ENCODE measurements at places on chromosomes 1 and 21.
A peak's percentile ranks its signal among the peaks of the same experiment; 100 is the strongest.

DNA sequence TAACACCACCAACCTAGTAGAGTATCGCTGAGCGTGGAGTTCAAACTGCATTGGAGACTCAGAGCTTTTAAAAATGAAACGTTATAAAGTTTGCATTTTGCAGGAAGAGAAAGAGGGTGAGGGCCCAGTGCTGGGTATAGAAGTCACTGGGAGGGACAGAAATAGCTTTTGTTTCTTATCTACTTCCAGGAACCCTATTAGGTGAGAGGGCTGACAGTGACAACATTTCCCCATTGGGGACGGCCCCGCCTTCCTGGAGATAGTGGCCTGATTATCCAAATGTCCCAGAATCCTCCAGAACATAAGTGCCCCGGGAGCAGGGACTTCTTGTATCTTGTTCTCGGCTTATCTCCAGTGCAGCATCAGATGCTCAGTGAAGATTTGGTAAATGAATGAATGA lies 574.9 kb downstream of the PTPRU start:
- no peak for DNase-seq

- no peak for DNase-seq
These were observed 10.5 kb downstream of the VANGL1 start for GRCh38 chr1:115652236-115652788.

DNA sequence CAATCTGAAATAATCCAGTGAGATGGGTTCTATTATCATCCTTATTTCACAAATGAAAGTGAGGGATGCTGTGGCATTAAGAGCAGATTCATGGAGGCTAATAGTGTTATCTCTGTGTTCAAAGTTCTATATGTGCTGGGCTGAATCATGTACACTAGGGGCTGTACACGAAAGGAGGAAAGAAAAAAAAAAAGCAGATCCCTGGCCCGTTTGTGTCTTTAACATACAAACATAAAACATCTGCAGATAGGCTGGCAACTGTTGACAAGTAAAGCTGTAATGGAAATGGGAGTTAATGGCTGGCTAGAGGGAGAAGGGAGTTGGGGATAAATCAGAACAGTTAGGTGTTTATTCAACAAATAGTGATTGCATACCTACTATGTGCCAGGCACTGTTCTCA lies 3.1 kb downstream of the WNT2B start:
- no peak for DNase-seq

DNA sequence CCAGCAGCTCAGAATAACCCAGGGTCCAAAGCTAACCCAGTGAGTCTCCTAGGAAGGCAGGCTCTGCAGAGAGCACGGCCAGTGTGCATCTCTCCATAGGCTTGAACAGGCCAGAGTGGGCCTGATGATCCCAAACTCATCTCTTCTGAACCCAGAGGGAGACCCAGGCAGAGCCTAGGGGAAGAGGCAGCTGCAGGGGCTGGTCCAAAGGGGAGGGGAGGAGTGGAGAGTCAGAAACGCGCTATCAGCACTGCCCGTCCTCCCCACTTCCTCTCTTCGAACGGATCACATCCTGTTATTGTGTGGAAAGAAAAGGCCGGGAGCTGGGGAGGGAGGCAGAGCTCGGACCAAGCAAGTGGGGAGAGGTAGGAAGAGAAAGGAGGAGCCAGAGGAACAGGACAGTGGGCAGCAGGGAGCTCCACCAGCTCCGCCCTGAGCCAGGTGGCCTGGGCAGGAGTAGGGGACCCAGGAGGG lies 20.2 kb downstream of the TAL1 start:
- no peak for DNase-seq

- no peak for DNase-seq
These were observed 208.7 kb downstream of the FGGY start for GRCh38 chr1:59505596-59506028.

DNA sequence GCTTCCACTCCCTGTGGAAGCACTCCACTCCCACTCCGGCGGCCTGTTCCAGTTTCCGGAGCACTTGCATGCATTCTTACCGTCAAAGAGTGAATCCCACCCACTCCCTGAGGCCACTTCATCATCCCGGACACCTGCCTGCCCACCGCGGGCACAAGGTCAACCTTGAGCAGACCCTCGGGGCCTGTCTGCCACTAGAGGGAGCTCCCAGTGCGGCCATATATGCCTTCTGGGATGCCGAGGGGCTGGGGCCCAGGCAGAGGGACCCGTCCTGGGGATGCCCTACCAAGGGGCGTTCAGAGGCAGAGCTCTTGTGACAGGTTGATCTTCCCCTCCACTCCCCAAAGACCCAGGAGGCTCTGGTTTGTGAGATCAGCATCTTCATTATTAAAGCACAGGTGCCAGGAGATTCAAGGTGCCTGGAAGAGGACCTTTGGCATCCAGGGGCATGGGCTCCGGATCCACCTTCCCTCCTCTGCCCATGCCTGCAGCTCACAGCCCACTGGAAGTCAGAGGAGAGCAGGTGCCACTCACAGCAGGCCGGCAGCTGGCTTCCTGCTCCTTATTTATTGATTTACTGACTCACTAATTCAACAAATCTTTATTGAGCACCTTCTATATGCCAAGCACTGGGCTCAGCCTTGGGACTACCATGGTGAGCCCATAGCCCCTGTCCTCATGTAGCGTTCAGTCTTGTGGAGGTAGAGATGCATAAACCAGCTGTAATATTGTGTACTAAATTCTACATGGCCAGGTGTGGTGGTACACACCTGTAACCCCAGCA lies 47.3 kb downstream of the UBIAD1 start:
- no peak for DNase-seq

- no peak for DNase-seq
These were observed 10.6 kb downstream of the GBP5 start for GRCh38 chr1:89261926-89262515.

- peak; percentile 3 for DNase-seq
These were observed 119.2 kb downstream of the LRIG2 start for GRCh38 chr1:113192242-113192641.

- DNase-seq, result no peak
These were observed 45.7 kb downstream of the ZC3H11B start for GRCh38 chr1:219566951-219567947.

- no peak for DNase-seq
These were observed 60.2 kb downstream of the NIBAN1 start for GRCh38 chr1:184914149-184914548.

DNA sequence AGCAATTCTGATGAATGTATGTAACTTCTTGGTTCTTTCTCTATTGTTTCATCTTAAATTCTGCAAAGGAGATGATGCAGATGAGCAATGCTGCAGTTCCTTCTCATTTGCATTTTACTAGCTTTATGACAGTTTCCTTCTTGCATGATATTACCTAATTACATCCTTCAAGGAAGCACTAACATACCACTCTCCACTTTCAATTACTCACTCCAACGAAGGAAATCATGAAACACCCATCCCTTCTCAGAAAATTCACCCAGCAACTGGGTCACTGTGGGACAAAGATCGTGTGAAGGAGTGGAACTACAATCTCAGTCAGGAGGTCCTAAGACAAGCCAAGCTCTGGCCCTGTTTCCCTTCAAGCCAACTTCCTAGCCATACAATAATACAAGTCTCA lies 142.3 kb downstream of the CHD1L start:
- DNase-seq, result no peak

- no peak for DNase-seq
These were observed 749 bp downstream of the SEC16B start for GRCh38 chr1:177969109-177969508.

GRCh38 chr1:119971710-119972570 lies 75.6 kb upstream of the ADAM30 start:
- no peak for DNase-seq

- DNase-seq, result no peak
These were observed 560.5 kb upstream of the NR5A2 start for GRCh38 chr1:199466961-199467360.

GRCh38 chr1:47786316-47786715 lies 210.9 kb downstream of the TRABD2B start:
- DNase-seq, result no peak

- DNase-seq, result no peak
These were observed 483.0 kb downstream of the NCAM2 start for GRCh38 chr21:21481239-21481638.

- DNase-seq, result no peak
These were observed 54.5 kb upstream of the PPM1J start for GRCh38 chr1:112769611-112770010.

DNA sequence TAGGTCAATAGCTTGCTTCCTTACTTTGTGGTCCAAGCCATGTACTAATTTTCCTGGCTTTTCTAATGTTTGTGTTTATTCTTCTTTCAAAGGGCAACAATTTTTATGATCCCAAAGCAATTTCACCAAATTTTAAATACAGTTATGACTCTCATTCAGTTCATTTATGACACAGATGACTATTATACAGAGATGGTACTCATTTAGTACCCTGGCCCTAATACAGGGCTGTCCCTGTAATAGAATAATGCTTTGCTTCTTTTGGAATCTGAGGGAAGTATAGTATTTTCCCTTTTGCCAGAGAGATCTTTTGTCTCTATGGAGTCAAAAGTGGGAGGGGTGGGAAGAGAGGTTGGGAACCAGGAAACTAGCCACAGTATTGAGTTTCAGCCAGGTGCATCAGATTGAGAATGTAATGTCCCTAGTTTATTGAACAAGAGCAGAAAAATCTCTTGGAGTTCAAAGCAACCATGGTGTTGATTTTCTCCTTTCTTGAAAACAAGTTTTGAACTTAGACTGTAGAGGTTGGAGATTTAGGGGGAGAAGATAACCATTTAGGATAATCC lies 20.4 kb downstream of the DENND2D start:
- no peak for DNase-seq

GRCh38 chr1:50378770-50379169 lies 44.5 kb downstream of the DMRTA2 start:
- DNase-seq, result no peak

- DNase-seq, result no peak
These were observed 27.7 kb downstream of the STYXL2 start for GRCh38 chr1:167121375-167122120.

GRCh38 chr1:93758842-93759515 lies 77.3 kb upstream of the BCAR3 start:
- DNase-seq, result peak; percentile 43

- DNase-seq, result no peak
These were observed 34.9 kb downstream of the ZNF644 start for GRCh38 chr1:90986953-90987352.

GRCh38 chr1:6359216-6360116 lies 34.1 kb downstream of the ACOT7 start:
- DNase-seq, result no peak

DNA sequence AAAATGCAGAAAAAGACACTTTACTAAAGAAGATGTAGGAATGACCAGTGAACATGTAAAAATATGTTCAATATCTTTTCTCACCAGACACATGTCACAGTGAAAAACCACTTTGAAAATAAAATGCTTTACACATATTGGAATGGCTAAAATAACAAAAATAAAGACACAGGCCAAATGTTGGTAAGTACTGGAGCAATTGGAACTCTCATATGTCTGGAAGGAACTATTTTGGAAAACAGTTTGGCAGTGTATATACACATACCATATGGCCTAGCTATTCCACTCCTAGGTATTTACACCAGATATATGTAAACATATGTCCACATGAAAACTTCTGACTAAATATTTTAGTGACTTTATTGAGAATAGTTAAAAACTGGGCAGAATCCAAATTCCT lies 927.2 kb downstream of the BRINP3 start:
- no peak for DNase-seq

DNA sequence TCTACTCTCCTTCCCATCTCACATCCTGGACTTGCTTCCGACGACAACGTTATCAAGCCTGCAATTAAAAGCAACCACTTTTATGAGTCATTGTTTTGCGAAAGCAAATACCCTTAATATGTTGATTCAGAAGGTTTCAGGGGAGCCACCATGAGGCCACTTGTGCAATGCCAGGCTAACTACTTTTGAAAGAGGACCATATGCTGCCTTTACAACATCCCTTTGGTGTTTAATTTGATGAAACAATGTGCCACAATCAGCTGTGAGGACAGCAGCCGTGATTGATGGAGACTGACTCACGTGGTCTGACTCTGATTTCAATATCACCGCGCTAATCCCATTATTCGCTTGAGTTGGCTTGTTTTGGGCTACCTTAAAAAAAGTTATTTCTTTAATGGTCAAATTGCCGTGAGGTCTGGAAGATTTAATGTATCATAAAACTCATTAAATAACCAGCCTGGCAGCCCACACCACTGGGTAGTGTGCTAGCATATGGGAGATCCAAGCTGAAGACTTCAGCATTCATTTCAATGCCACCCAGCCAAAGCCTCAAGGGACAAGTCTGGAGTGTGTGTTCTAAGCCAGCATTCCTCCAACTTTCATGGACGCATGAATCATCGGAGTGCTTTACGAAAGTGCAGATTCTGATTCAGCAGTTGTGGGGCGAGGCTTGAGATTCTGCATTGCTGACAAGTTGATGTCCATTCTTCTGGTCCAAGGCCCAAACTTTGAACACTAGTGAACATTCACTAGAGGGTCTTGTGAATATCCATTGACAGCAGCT lies 73.3 kb upstream of the PAXBP1 start:
- peak; percentile 55 for DNase-seq

GRCh38 chr1:86247597-86248279 lies 91.2 kb upstream of the COL24A1 start:
- DNase-seq, result no peak

- DNase-seq, result no peak
These were observed 163.3 kb downstream of the SLC35F3 start for GRCh38 chr1:234067581-234068337.

DNA sequence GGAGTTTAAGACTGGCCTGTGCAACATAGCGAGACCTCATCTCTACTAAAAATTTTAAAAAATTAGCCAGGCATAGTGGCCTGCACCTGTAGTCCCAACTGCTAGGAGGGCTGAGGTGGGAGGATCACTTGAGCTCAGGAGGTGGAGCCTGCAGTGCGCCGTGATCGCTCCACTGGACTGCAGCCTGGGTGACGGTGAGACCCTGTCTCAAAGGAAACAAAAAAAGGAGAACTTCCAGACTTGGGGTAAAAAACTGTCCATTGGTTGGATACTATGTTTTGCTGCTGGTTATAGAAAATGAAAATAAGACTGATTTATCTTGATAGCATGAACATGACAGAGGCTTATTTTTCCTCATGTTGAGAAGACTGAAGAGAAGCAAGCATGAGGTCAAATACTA lies 79.4 kb downstream of the WDR4 start:
- DNase-seq, result no peak

DNA sequence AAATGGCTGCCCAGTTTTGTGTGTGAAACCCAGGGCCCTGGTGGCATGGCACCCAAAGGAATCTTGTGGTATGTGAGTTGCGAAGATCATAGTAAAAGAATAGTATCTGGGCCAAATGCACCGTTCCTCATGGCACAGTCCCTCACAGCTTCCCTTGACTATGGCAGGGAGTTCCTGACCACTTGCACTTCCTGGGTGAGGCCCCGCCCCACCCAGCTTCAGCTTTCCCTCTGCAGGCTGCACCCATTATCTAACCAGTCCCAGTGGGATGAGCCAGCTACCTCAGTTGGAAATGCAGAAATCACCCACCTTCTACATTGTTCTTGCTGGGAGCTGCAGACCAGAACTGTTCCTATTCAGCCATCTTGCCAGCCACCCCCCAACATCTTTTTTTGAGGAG lies 63.0 kb downstream of the SLC5A9 start:
- no peak for DNase-seq

GRCh38 chr1:95889400-95889799 lies 655.4 kb downstream of the RWDD3 start:
- no peak for DNase-seq

- no peak for DNase-seq
These were observed 130.2 kb downstream of the IFI44 start for GRCh38 chr1:78779831-78780230.

- no peak for DNase-seq
These were observed 52.8 kb upstream of the EDARADD start for GRCh38 chr1:236341298-236341697.
